Stimulated activated CD8-positive, alpha-beta memory T cell treated with anti-CD3 and anti-CD28 coated beads, Interleukin-2, amount 100 ng/mL, for 1 hour (primary cell): ENCODE measurements at places on chromosomes 6 and 20.

DNA sequence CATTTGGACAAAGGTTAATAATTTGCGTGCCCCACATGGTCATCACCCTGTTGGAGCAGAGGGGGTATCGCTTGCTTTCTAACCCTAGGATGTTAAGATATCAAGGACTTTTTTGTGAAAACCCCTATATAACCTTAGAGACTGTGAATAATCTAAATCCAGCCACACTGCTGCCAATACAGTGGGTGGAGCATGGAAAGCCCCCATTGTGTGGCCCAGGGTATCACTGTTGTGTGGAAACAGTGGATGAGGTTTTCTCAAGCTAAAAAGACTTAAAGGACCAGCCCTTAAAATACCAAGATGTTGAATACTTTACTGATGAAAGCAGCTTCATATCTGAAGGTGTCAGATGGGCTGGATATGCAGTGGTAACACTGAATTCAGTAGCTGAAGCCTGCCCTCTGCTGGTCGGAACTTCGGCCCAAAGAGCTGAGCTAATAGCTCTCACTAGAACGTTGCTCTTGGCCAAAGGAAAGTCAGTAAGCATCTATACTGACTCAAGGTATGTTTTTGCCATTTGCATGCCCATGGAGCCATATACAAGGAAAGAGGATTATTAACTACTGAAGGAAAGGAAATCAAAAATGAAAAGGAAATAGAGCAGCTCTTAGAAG, 695.2 kb downstream of the PHF3 start:
- no peak for DNase-seq

DNA sequence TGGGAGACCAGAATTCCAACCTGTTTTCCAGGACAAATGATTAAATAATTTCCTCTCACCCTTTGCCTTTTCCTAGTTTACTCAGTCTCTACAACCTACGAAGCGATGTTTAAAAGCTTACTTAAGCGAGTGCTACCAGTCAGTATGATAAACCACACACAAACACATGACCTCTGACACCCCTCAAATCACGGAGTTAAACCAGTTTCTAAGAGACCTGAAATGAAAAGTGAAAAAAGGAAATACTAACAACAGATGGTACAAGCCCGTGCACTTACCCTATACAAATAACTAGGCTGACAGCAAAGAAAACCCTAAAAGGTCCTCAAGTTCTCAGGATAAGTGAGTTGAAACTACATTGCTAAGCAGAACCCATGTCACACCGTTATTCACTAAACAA, 7.7 kb downstream of the TNFRSF21 start:
- no peak for DNase-seq

DNA sequence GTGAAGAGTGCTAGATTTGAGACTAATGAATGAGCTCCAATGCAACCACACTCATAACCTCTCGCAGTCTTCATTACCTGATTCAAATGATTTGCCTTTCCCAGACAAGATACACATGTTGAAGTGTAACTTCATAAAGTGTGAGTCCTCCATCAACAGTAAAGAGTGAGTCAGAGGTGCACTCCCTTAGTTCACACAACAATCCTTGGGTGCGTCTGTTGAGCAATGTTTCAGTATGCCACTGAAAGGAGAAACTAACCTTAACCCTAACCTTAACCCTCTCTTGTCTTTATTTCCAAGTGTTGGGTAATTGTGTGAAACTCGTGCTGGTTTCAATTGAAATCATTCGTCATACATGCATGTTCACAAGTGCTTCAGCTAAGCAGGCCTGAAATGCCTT, 21.0 kb upstream of the RIN2 start:
- no peak for DNase-seq

GRCh38 chr20:53490620-53491019, 103.0 kb downstream of the ZNF217 start:
- no peak for DNase-seq

GRCh38 chr20:34774449-34774848, 51.0 kb downstream of the NCOA6 start:
- DNase-seq: no peak

- DNase-seq: no peak
Measured at GRCh38 chr6:71982389-71982788, 96.0 kb downstream of the RIMS1 start.

DNA sequence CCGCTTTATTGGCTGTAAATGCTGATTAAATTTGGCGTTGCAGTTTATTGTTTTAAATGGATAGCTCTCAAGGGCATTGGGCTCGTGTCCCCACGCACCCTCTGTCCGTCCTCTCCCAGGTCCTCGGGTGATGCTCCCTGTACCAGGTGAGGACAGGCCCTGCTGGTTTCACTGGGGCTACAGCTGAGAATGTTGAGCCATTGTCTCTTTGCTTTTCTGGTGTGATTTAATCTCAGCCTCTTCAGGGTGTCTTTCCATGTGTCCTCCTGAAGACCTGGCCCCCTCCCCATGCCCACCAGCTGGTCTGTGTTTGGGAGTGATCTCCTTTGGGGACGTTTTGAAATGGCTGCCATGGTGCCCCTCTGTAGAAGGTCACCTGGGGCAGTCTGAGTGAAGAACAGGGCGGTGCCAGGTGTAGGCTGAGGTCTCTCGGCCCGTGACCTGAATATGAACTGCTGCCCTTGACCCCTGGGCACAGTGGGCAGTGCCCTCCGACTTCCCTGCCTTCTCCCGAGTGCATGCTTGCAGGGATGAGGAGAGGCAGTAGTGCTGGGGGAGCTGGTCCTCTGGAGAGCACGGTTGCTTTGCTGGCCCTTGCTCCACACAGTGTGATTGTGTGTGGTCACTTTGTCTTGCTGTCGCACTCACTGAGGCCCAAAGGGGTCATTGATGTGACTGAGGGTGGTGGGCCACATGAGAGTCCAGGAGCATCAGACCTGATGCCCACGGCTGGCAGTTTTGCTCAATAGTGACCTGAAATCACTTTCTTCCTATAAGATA, 12.4 kb upstream of the C20orf204 start:
- no peak for DNase-seq

GRCh38 chr20:711576-711975, 36.0 kb upstream of the SCRT2 start:
- DNase-seq: no peak

- DNase-seq: no peak
Measured at GRCh38 chr6:150380256-150380655, 11.4 kb downstream of the IYD start.
